ENCODE measurements at places on chromosomes 2 and 18.

GRCh38 chr2:29950481-29950880 lies 29.1 kb upstream of the ALK start:
- no peak for DNase-seq

DNA sequence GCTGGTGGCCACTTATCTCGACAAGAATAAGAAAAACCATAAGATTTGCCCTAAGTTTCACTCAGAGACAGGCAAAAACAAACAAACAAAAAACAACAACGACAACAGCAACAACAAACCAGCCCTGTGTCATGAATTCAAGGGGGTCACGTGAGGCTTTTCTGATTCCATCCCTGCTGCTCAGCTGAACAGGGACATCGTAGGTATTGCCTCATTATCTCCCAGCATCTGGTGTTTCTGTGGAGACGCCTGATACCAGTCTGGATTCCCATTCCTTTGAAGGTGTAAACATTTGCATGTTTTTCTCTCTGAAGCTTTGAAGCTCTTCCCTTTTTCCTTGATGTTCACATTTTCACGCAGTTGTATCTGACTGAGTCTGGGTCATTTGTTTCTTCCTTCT lies 117.4 kb downstream of the KCNF1 start:
- no peak for DNase-seq

DNA sequence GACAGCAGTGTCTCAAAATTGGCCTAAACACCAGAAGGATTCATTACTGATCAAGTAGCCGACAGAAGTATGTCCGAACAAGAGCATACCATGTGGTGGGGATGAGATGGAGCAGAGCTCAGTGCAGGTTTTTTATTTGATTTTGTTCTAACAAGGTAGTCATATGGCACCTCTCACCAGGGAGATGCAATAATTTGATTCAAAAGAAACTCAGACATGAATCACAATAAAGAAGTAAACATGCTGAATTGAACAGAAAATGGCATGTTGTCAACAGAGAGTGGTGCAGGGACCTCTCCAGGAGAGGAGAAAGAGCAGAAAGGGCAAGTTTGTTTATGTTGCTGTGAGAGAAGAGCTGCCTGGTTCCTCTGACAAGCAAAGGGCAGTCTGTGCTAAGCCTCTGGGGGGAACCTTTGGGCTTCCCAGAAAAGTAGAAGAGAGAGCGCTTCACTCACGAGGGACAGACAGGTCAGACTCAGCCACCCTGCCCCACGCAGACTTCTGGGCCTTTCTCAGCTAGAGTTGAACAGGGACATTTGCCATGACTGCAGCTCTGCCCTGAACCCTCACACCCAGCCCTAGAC lies 351.3 kb upstream of the RAB12 start:
- no peak for DNase-seq

- DNase-seq: no peak
Measured at GRCh38 chr2:96898641-96899412, 28.9 kb upstream of the SEMA4C start.

DNA sequence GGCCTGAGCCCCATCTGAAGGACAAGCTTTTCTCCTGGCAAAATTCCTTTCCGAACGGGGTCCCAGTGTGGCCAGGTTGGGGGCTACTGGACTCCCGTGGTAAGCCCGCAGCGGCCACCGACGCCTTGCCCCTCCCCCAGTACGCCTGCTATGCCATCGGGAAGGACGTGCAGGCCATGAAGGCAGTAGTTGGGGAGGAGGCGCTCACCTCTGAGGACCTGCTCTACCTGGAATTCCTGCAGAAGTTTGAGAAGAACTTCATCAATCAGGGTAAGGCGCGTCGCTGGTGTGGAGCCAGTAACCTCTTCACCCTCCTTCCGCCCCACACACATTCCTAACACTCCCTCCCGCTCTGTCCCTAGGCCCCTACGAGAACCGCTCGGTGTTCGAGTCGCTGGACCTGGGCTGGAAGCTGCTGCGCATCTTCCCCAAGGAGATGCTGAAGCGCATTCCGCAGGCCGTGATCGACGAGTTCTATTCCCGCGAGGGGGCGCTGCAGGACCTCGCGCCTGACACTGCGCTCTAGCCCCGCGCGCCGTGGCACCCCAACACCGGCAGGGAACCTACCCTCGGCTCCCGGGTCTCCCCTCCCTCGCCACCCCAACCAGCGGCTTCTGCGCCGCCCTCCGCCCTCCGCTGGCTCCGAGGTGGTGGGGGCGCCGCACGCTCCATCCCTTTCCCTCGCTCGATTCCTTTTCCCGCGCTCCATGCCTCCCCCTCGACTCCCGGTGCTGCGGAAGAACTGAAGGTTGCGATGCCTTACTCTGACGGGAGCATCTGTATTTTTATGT lies 13.6 kb upstream of the ANKRD53 start:
- no peak for DNase-seq

DNA sequence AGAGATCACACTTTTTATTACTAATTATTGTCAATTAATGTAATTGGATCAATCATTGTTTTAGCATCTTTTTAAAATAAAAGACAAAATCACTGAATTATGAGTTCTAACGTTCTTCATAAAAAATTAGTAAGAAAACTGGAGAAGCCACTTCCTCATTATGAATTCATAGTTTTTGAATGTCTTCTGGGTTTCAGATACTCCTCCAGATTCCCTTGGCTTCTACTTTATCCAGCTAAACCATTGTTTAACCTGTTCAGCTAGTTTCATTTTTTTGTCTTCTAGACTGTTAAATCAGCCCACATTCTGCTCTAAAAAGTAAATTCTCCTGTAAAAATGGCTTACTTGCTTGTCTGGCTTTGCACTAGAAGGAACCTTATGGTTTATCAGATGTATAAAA lies 753.4 kb upstream of the ACVR2A start:
- DNase-seq: no peak

- no peak for DNase-seq
Measured at GRCh38 chr2:120403261-120403660, 57.3 kb downstream of the INHBB start.

GRCh38 chr2:113116100-113116958 lies 11.1 kb upstream of the IL1RN start:
- no peak for DNase-seq

- DNase-seq: no peak
Measured at GRCh38 chr18:22412176-22412911, 5.4 kb downstream of the CTAGE1 start.

- DNase-seq: peak; percentile 73
Measured at GRCh38 chr2:158745067-158745865, 49.9 kb upstream of the DAPL1 start.

DNA sequence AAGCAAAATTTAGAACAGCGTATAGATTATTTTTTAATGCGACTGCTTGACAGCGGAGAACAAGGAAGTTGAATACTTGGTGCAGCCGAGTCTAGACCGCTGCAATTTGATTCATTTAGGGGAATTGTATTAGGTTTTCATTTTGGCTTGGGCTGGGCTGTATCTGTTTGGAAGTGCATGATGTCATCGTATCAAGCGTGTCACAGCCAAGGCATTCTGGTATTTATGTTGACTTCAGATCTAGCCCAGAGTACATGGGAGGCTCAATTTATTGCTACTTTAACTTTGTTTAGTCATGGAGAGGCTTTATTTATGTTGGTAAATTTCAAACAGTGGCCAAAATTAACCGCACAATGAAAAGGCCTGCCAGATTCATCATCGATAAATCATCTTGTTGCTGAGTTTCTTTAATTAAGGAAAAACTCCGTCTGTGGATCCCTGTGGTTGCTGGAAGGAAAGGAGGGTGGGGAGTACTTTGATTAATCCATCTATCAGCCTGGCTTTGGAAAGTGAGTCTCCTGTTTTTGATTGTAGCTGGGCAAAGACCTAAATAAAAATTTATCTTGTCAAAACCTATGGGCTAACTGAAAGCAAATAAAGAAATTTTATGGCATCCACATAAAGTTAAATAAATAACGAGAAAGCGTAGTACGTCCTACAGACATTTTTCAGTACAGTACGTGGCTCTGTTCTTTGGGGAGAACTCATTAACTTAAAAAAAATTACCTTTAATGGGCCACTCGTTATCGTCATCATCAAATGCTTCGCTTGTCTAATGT lies 230.4 kb upstream of the SPRED2 start:
- no peak for DNase-seq

GRCh38 chr2:81266106-81266505 lies 961.6 kb upstream of the LRRTM1 start:
- no peak for DNase-seq

GRCh38 chr2:156675896-156676295 lies 239.7 kb downstream of the GPD2 start:
- no peak for DNase-seq

- no peak for DNase-seq
Measured at GRCh38 chr2:176924909-176925534, 287.6 kb upstream of the HNRNPA3 start.

DNA sequence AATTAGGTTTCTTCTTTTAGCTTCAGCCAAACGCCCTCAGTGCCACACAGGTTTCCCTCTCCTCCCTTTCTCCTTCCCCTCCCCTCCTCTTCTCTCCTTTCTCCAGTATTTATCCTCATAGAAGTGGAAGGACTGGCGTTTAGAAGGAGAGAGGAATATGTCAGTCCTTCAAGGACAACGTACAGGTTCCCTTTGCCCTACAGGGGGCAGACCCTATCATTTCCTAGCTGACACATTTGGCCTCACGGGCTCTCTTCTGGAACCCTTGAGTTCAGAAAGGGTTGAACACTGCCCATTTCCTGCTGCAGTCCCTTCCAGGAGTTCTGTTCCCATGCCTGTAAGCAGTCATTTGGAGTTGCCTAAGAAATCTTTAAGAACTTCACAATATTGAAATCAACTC lies 46.1 kb downstream of the CDCA7 start:
- no peak for DNase-seq

DNA sequence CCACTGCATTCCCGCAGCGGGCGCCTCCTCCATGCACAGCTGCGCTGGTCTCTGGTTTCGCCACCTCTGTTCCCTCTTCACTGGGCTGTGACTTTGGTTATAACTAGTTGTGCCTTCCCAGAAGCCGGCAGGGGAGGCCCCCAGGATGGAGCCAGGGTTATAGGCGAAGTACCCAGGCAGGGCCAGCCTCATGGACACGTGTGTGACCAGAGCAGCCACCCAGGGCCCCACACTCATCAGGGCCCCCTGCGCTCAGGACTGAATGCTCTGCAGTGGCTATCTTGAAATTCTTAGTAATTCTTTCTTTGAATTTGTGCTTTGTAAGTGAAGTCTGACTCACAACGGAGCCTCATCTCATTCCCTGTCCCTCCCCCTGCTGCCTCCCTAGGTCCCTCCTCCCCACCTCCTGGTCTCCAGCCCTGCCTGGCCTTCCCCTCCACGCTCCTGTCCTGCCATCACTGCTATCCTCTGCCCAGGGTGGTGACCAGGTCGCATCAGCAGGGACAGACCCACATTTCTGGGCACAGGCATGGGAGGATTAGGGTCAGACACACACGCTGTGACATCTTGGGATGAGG lies 38.1 kb upstream of the LBH start:
- DNase-seq: no peak

- peak; percentile 42 for DNase-seq
Measured at GRCh38 chr2:79935771-79936657, 368.5 kb downstream of the LRRTM1 start.

DNA sequence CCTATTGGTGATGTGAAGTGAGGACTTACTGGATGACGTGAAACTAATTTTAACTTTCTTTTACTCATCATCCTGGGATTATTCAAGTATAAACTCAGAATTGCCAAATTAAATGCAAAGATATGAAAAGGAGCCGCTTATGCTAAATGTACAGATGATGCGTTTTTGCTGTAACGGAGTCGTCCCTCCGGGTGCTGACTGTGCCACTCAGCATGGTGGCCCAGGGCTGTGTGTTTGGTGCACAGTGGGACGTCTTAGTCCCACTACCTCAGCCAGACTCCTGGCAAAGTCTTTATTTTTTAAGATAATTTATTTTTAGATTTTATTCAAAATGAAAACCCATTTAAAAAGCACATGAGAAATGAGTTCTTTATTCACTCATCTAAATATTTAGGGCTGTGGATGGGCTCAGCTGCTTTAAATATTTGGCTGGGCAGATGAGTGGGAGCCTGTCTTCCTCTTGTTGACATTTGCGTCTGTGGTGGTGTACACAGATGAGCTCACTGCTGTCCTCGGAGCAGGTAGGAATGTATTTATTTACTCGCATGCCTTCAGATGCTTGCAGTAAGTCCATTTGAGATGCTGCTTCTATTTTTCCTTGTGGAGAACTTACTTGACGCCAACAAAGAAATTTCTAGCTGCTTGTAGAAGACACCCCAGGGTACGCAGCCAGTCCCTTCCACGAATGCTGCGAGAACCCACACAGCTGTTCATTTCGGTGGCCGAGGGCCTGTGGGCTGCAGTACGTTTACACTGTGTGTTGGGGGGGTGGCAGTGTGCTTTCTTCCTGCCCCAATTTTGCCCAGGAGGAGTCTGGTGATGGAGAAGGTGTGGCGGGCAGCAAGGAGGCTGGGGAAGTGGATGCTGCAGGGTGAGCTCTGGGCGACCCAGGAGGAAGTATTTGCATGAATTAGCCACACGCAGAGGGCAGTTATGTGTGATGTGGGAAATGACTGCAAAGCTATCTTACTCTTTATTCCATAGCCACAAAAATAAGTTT lies 105.0 kb downstream of the AGAP1 start:
- DNase-seq: no peak

- DNase-seq: no peak
Measured at GRCh38 chr2:95238131-95238530, 30.8 kb downstream of the ZNF892 start.

GRCh38 chr2:85750587-85751575 lies 2.9 kb upstream of the ATOH8 start:
- DNase-seq: peak; percentile 70

DNA sequence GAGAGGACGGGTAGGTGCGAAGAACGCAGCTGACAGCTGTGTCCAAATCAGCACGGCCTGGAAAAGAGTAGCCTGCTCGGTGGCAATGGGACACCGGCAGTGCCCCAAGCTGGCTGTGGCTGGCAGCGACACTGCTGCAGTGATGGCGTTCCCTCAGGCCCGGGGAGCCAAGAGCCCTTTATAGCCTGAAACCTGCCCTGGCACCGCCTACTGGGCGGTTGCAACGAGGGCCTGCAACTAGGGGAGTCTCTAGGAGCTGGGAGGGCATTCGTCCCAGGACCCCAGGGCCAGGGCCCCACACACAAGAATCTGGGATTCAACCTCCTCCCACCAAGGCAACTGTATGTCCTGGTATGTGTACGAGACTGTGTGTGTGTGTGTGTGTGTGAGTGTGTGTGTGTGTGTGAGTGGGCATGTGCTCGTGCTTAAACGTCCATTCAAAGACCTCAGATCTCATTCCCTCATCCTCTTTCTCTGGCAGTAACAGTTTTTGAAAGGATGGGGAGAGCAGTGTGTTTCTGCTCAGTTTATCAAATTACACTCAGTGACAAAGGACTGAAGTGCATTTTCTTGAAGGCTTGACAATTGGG lies 6.8 kb upstream of the CYP26B1 start:
- DNase-seq: no peak

DNA sequence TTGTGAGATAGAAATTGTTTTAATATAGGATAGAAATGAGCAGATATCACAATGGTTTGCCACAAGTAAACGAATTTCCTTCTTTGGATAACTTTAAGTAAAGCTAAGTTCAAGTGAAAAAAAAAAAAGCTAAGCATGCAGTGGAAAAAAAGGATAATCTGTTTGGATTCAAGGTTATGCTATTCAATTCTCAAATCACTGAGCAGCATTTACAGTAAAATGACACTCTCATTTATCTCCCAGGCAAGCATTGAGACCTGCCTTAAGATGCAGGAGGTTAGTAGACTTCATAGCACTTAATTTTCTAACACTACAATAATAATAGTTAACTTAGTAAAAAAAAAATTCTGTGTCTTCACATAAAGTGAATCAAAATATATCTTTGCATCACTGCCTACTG lies 351.3 kb downstream of the NRXN1 start:
- DNase-seq: no peak

Data from DMS79 treated with DMSO at 0.1 percent for 48 hours (cell line).